Stimulated activated CD8-positive, alpha-beta memory T cell treated with anti-CD3 and anti-CD28 coated beads, Interleukin-12 subunit alpha, Interleukin-12 subunit beta, amount 100 ng/mL, for 4 hours (primary cell): ENCODE measurements at places on chromosomes 1 and 21.

DNA sequence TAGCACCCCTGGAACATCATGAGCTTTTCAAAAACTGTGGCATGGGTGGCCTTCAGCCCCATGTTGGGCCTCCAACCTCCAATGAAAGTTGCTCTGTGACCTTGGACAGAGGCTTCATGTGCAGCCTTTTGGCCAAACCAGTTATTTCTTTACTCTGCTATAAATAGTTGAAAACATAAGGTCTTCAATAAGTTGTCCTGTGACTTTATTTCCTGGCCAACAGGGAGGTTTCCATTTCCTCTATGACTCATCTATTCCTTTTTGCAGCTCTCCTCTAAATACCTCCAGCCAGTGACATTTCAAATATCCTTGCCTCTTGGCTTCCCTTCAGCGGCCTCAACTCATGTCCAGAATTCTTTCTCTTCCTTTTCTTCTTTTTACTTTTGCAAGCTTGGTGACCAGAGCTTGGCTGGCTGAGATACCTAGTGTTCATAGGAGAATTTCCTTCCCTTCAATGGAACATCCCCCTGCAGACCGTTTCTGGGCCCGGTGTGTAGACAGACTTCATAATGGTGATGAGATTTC is 22.7 kb upstream of the TRIM67 start:
- no peak for DNase-seq

DNA sequence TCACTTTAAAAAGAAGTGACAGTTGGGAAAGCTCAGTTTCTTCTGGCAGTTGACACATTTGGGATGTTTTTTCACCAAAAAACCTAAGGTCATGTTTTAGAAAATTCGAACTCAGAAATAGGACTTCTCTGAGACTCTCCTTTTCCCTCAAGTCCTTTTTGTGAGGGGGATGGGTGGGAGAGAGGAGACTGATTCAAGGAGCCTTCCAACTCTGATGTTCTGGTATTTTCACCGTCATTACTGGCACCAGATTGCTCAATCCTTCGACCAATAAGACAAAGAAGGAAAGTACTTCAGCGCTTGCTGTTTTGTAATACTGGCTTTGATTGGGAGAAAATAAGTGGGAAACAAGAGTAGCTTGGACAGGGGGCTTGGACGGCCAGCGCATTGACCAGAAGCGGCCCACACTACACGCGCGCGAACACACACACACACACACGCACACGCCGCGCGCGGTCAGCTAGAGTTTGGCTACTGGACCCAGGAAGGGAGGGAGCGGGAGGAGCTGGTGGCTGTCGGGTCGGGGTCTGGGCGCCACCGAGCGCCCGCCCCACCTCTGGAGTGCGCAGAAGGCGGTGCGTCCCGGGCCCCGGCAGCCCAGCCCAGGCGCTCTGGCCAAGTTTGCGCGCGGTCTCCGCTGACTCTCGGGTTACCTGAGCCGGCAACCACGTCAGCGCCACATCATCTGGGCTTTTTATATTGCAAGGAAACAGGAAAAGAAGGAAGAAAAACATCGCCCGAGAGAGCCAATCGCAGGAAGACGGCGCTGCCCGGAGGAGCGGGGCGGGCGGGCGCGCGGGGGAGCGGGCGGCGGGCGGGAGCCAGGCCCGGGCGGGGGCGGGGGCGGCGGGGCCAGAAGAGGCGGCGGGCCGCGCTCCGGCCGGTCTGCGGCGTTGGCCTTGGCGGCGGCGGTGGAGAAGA is at the start of gene KCNK1:
Gene KCNK1, plus strand, starts transcription at position 855 of the 921 bp plus-strand sequence. Its CDS starts 66 bp downstream, at position 921.
- DNase-seq: no peak

DNA sequence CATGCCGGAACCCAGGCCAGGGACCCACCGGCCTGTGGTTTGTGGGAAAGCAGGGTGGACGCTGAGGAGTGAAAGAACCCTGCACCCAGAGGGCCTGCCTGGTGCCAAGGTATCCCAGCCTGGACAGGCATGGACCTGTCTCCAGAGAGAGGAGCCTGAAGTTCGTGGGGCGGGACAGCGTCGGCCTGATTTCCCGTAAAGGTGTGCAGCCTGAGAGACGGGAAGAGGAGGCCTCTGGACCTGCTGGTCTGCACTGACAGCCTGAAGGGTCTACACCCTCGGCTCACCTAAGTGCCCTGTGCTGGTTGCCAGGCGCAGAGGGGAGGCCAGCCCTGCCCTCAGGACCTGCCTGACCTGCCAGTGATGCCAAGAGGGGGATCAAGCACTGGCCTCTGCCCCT is 18.5 kb downstream of the CSF1 start:
- DNase-seq: no peak

GRCh38 chr1:160162931-160163330 is 11.5 kb downstream of the ATP1A4 start:
- DNase-seq: no peak

- DNase-seq: no peak
These were observed 67.1 kb downstream of the MAN1C1 start for GRCh38 chr1:25683731-25684130.

GRCh38 chr1:183444243-183444642 is 26.1 kb upstream of the NMNAT2 start:
- no peak for DNase-seq
